ENCODE measurements at places on chromosomes 11 and 22.

DNA sequence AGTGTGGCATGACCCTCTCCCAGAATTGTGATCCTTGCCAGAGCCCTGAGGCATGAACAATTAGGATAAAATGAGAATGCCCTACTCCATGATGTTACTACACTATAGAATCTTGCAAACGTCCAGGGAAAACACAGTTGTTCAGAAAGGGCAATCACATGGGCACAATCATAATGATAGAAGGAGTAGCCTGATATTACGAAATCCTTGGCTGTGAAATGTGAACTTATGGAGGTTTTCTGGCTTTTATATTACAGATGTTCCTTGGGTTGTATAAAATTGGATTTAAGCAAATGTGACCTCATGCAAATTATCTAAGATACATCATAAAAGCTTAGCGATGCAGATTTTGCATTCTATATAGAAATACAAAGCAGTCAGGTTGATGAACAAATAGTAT, 29.4 kb upstream of the TPH1 start:
- no peak for DNase-seq

- no peak for DNase-seq
Observed at GRCh38 chr22:25494774-25495173, 69.7 kb upstream of the GRK3 start.

- no peak for DNase-seq
Observed at GRCh38 chr22:26827611-26828010, 170.2 kb downstream of the MIAT start.

GRCh38 chr11:75135651-75136050, 15.3 kb upstream of the SLCO2B1 start:
- no peak for DNase-seq

GRCh38 chr11:131311776-131312514, 58.5 kb upstream of the NTM start:
- DNase-seq, result no peak

- no peak for DNase-seq
Observed at GRCh38 chr22:39344046-39344390, 5.8 kb upstream of the SYNGR1 start.

- no peak for DNase-seq
Observed at GRCh38 chr11:128568166-128568778, 19.1 kb downstream of the ETS1 start.

DNA sequence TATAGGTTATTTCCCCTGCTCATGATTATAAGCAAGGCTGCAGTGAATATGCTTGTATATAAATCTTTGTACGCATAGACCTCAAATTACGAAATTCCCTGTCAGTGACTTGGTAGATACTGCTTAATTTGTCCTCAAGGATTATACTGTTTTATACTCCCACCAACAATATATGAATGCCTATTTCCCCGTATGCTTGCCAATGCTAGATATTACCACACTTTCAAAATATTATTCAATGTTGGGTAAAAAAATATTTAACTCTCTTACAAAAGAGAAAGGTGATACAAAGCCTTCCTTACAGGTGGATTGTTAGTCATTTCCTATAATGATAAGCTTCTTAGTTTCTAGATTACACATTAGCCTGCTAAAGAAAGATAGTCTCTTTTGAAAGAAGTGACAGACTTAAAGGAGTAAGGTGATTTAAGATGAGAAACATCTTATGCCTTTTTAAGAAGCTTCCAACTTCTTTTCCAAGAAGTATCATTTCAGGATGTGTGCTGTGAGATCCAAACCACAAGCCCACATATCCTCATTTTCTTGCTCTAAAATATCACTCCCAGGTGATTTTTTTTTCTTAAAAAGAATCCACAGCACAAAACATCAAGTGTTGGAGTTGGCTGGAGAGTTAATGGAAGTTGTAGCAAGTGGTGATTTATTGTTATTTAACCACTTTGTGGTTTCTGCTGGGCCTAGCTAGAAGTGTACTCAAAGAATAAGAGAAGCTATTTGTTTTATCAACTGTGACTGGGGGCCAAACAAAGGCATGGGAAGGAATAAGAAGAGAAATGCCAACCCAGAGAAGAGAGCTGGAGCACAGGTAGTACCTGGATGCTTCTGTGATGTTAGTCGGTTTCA, 59.2 kb downstream of the BARX2 start:
- peak; percentile 40 for DNase-seq

DNA sequence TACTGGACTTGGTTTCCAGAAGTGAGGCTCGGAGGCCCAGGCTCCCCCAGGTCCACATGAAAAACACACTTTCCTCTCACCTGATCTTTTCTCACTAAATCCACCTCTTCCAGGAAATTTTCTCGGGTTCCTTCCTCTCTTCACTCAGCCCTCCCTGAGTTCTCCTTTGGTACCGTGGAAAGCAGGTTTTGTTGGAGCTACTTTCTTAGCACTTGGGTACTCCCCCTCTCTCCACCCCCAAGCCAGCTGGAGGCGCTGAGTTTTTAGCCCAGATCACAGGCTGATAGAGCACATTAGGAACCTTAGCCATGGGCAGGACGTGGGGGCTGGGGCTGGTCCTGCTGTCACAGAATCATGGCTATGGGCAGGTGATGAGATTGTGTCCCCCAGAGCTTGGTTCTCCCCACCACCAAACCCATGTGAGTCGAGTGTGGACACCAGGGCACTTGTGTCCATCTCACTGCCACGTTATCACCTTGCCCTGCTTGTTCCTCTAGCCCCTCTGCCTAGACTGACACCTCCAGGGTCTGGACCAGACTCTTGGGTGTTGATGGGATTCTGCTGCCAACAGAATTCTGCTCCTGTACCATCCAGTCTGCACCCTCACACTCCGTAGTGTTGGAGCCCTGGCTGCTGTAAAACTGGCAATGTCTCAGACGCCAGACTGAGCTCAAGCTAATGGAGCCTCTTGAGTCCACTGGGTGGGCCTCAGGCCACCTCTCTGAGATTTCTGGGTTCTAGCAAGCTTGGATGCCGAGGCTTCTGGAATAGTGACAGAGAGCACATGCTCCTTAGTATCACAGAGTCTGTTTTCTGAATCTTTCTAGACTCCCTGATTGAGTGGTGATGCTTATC, 74.9 kb upstream of the NARS2 start:
- DNase-seq, result no peak

GRCh38 chr11:128297091-128297651, 290.2 kb downstream of the ETS1 start:
- no peak for DNase-seq

GRCh38 chr11:114479331-114479730, 40.1 kb downstream of the REXO2 start:
- DNase-seq, result no peak

All from H4 (cell line).